T-helper 17 cell (primary cell): ENCODE measurements at places on chromosomes 4 and X. TPM values are rescaled to one million over a fixed set of nuclear protein-coding genes. Genes with fewer than 3 reads are reported as not detected.

DNA sequence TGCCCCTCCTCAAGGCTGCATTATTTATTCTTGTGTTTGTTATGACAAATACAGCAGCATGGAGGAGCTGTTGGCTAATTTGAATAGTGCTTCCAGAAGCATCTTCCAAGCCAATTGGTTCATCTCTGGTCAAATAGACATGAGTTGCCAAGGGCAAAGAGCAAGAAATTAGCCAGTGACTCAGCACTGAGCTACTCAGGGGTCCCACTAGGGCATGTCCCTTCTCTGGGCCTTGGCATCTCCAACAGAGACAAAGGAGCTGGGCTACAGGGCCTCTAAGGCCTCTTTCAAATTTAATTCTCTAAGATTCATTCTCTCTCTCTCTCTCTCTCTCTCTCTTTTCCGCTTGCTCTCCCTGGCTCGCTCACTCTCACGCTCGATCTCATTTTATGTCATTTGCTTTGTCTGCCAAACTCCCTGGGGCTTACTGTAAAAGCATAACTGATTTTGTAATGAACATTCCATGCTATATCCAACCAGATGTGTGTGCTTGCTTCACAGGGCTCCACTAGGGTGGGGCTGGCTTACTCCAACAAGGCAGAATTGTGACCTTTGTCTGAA lies 86.7 kb upstream of the MAGEA4 start:
- no peak for DNase-seq

DNA sequence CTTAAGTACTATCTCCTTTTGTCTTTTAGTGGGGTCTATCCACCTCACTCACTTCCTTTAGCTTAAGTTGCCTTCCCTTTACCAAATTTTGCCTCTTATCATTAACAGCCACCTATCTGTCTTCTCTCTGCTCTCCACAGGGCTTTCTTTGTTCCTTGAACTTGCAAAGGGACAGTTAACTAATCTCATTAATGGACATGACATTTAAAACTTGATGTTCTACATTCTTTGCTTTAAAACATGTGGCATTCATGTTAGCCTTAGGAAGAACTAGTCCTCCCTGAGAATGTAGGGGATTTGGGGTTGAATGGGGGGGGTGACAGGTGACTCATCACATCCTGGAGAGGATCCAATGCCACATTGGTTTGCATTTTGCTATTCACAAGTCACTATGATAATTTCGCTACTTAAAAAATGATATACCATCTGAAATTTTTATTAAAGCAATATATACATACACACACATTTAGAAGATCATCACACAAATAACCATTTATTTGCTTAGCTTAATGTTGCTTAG lies 41.0 kb upstream of the DMD start:
- DNase-seq = no peak

SUPT20HL2 gene
- total RNA-seq = not detected

DNA sequence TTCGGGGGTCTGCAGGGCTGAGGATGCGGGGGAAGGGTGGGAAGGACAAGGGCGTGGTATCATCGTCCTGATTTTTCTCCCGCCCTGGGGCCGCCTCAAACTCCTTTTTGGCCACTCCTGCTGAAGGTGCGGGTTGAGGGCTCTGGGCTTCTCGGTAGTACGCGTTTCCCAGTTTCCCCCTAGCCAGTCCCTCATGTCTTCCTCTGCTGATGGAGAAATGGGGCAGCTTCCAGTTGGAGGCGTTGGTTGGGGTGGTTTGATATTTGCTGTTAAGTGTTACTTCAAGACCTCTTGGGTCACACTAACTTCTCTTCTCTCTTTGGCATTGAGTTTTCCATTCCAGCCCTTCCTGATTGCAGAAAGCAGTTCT lies 482 bp downstream of the GSTCD start:
- no peak for DNase-seq

PPEF2 gene
- total RNA-seq = 0.10 TPM

TRIM60 gene
- total RNA-seq = not detected

GRCh38 chrX:101478366-101478765 lies 6.9 kb upstream of the ARMCX4 start:
- no peak for DNase-seq

ARHGAP6 gene
- 0.30 TPM for total RNA-seq

- no peak for DNase-seq
Observed at GRCh38 chr4:99661907-99662306, 4.3 kb upstream of the C4orf54 start.

XKRX gene
- 0.30 TPM for total RNA-seq

DNA sequence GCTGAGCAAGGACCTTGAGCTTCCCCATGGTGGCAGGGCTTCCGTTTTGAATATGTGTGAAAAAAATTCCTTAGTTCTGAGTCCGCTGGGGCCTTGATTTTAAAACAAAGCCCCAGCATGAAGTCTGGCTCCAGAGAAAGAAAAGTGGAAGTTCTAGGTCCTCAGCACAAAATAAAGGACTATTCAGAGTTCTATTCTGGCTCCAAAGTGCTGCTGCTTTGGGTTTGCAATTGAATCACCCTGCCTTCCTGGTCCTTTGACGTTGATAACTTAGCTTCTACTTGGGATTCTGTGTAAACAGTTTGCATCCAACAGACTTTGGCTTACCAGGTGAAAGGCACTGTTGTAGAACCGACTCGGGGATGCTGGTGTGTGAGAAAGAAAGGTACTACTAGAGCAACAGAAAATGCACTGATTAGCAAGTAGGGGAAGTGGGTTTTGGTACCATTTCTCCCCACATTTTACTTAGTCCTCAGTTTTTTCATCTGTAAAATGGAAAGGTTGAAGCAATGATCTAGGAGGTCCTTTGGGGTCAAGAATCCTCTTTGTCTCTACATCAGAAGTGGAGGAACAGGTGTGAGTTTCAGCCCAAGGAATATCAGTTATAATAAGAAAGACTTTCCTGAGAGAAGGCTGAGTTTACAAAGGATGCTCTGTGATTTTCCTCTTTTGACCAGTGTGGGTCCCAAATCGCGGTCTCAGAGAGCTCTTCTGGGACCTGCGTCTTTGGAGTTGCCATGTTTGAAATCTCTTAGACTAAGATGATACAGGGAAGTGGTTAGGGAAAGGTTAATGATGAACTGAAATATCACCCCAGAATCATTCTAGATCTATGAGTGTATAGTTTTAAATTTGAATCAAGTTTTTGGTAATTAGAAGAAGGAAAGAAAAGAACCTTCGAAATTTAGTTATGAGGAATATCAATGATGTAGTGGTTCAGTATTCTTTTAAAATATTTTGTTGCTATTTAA lies 28.2 kb downstream of the IGFBP7 start:
- no peak for DNase-seq
